ENCODE measurements at places on chromosomes 13 and 19. TPM values are rescaled to one million over a fixed set of nuclear protein-coding genes. Genes with fewer than 3 reads are reported as not detected.

GSX1 gene
- not detected for total RNA-seq

DNA sequence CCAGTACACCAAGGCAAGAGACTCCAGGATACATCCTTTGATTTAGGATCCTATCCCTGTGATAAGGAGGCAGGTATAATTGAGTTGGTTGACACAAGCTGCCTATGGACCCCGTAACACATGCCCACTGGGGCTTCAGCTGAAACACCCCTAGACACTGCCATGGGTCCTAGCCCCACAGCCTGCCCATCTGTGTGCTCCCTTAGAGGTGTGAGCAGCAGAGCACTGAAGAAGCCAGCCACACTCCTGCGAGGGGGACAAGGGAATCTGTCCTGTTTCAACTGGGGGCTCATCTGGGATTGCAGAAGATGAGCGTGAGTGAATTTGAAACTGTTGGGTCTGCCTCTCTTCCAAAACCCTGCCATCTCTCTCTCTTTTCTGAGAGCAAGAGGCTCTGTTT, 385.9 kb upstream of the SLITRK6 start:
- no peak for DNase-seq

DNA sequence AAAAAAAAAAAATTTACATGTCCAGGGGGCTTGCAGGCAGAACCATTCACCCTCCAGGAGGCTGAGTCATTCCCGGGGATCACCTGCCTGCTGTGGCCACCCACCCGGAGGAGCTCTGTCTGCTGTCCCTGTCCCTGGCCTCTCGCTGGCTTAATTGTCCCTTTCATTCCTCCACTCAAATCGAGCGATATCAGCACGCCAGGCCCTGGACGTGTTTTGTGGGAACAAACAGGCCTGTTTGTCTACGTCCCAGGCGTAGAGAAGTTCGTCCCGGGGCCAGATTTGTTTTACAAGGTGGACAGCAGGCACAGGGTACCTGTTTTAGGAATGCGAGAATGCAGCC, 21.2 kb downstream of the SULT2B1 start:
- no peak for DNase-seq

GRCh38 chr19:28330831-28331230, 882.1 kb downstream of the UQCRFS1 start:
- no peak for DNase-seq

DNA sequence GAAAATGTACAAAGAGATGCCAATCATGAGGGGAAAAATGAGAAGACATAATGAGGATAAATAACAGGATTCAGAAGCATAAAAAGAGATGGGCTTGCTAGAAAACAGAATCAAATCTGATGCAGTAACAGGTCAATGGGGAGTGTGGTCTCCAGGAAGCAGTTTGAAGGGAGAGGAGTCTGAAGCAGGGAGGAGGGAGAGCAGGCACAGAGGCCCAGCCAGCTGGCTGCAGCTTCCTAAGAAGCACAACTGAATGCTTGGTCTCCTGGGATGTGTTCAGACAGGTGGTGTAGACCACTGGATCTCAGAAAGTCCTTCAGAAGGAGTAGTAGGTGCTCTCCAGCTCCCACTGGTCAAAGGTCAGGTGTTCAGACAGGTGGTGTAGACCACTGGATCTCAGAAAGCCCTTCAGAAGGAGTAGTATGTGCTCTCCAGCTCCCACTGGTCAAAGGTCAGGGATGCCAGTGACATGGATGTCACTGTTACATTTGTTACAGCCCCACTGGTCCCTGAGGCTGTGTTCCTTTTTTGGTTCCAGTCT, 68.3 kb upstream of the UBAC2 start:
- DNase-seq, result no peak

RFXAP gene
- 1.2 TPM for total RNA-seq

DNA sequence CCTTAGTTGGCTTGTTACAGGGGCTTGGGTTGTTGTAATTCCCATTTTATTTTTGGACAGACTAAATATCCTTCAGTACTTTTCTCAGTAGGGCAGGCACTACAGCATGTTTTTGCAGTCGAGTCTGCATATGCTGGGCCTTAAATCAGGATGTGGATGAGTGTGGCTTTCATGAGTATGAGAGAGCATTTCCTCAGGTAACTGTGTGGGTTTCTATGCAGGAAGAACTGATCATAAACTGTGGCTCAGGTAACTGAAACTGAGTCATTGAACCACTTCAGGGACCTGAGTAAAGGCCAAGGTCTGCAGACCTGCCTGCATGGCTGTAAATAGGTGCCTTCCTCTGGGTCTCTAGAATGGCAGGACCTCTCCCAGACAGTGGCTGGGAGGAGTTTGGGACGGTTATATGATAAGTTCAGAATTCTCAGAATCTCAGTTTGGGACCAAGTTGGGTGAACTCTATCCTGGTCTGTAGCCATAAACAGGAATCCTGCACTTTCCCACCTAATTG, 112.1 kb downstream of the ZNF737 start:
- no peak for DNase-seq

IZUMO1 gene
- not detected for total RNA-seq

CA11 gene
- total RNA-seq, result 5.1 TPM

AP1M2 gene
- total RNA-seq, result not detected

- DNase-seq, result no peak
These were observed 253.0 kb downstream of the PCDH9 start for GRCh38 chr13:66977161-66977560.

- no peak for DNase-seq
These were observed 1.3 kb downstream of the PROZ start for GRCh38 chr13:113159701-113160100.

- DNase-seq, result peak; percentile 58
These were observed at the start of the genes MAN2B1 and WDR83 for GRCh38 chr19:12666265-12667048. MAN2B1 (minus strand) TSS chr19:12666742; CDS start chr19:12666701, 41 bp downstream. WDR83 (plus strand) TSS chr19:12666807; CDS start chr19:12669791, 2,984 bp downstream.

GRCh38 chr13:30918662-30919405, 12.8 kb downstream of the MEDAG start:
- DNase-seq, result no peak

DNA sequence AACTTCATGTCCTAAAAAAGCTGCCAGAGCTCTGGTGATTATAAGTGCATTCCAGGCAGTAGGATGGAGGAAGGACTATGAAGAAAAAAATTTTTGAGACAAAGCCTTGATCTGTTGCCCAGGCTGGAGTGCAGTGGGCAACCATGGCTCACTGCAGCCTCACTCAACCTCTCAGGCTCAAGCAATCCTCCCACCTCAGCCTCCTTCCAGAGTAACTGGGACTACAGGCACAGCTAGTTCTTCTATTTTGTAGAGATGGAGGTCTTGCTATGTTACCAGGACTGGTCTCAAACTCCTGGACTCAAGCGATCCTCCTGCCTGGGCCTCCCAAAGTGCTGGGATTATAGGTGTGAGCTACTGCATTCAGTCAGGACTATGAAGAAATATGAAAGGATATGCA, 161.2 kb downstream of the IRS2 start:
- DNase-seq, result no peak

- peak; percentile 81 for DNase-seq
These were observed 32.4 kb downstream of the RASA3 start for GRCh38 chr13:114099918-114100445.

GRCh38 chr19:48813123-48813913, 2.5 kb upstream of the BCAT2 start:
- DNase-seq, result peak; percentile 40

- DNase-seq, result no peak
These were observed 9.9 kb upstream of the RABAC1 start for GRCh38 chr19:41968751-41969595.

GRCh38 chr13:103188713-103189326, 122.6 kb upstream of the SLC10A2 start:
- DNase-seq, result peak; percentile 45

DNA sequence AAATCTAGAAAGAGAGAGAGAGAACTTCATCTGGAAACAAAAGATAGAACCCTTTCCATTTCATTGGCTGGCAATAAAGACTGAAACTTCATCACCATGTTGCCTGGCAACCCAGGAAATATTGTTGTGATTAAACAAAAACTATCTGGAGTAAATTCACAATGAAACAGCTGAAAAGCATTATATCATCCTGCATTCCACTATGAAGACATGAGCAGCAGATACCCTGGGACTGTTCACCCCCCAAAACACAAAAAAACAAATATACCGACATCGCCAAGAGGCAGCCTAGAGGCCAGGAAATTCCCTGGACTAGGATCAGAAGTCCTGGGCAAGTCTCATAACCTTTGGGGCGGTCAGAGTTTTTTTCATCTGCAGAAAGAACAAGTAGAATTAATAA, 158.3 kb downstream of the FOXO1 start:
- DNase-seq, result no peak

DNA sequence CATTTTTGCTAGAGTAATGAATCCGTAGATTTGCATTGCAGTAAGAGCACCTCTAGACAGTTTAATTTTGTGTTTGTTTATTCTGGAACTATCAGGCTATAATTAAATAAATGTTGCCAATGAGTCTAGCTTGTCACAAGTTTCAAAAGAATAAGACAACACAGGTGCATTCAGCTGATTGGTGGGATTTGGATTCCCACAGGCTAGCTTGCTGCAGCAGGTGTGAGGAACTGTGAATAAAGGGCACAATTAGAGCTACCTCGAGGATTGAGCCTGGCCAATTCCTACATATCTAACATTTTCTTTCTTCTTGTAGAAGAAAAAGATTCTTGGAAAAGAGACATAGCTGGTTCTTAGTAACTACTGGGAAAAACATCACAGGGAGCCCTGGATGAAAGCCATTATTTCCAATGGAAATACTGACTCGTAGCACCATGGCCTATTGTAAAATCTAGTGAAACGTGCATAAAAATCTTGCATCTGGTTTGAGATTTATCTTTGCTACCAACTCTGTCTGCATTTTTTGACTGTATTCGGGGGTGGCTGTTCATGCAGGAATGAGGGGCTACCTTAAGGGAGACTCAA, 360.9 kb downstream of the FGF9 start:
- DNase-seq, result no peak

LILRB2 gene
- not detected for total RNA-seq

DNA sequence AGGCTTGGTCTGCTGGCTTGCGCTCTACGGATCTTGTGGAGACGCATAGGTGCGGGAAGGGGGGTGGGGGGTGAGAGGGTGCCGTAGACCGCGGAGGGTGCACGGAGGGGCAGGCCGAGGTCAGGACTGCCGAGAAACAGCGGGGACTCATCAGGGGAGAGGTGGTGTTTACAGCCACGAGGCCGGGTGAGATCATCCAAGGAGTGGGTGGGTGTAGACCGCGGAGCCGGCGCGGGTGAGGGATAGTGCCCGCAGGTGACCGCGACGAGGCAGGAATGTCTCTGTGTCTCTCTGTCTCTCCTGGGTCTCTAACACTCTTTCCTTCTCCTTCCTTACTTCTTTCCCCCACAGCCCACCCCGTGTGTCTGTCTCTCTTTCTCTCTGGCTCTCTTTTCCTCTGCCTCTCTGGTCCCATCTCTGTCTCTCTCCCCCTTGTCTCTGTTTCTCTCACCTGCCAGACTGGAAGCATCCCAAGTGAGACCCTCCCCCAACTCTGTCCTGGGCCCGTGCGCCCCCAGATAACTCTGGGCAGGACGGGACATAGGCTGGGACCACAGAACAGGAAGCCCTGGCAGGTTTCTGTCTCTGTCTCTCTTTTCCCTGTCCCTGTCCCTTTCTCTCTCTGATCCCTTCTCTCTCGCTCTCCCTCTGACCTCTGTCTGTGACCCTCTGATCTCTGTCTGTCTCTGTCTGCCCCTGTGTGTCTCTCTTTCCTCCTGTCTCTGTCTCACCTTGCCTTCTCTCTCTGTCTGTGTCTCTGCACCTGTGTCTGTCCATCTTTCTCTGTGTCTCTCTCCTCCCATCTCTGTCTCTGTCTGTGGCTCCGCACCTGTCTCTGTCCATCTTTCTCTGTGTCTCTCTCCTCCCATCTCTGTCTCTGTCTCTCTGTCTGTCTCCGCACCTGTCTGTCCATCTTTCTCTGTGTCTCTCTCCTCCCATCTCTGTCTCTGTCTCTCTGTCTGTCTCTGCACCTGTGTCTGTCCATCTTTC, 1.8 kb upstream of the KLK4 start:
- DNase-seq, result no peak

DNA sequence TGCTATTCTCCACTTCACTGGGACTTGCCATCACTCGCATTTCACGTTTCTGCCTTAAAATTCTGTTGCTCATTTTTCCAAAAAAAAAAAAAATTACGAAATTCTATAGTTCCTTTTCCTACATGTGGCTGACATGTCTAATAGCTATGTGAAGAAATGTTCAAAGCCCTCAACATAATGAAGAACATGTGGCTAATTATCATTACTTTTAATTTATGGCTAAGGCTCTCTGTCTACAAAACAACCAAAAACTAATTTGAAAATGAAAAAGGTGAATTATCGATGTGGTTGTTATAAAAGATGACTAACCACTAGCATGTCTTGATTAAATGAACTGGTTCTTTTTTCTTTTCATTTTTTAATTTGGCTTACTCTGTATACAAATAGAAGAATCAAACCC, 940.0 kb downstream of the EFNB2 start:
- no peak for DNase-seq

- DNase-seq, result no peak
These were observed 105.3 kb downstream of the SLC10A2 start for GRCh38 chr13:102960959-102961358.

- peak; percentile 79 for DNase-seq
These were observed 65.1 kb downstream of the ZNF823 start for GRCh38 chr19:11673608-11674041.

SYCN gene
- total RNA-seq, result not detected

- DNase-seq, result no peak
These were observed 394.3 kb downstream of the PCDH17 start for GRCh38 chr13:58025821-58026220.

DNA sequence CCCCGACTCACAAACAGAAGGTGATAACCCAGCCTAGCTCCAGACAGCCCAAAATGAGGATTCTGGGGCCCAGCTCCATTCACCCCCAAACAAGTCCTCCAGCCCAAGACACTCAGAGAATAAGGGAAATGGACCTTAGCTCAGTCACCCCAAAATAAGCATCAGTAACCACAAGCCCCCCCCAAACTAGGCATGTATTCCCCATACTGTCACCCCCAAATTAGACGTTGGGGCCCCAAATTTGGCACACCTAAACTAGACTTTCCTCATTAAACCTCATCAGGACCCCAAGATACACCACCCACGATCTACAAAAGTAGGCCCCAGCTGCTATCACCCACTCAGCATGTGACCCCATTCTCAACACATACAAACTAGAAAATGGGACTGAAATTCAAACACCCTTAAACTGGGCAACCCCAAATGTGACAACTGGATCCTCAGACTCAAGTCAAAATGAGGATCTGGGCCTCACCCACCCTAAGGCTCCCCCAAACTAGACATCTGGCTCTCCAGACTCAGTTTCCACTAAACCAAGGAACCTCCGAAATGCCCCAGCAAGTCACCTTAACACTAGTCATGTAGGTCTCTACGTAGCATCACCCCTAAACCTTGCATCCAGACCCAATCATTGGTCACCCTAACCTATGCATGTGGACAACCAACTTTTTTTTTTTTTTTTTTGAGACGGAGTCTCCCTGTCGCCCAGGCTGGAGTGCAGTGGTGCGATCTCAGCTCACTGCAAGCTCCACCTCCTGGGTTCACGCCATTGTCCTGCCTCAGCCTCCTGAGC, 13.4 kb upstream of the ERFL start:
- no peak for DNase-seq

GRCh38 chr13:111202156-111202621, 87.1 kb downstream of the ARHGEF7 start:
- DNase-seq, result no peak

GRCh38 chr13:23463661-23464060, 30.2 kb upstream of the SACS start:
- no peak for DNase-seq

GRCh38 chr13:51797664-51798488, 6.1 kb downstream of the DHRS12 start:
- peak; percentile 57 for DNase-seq

NAPSA gene
- total RNA-seq, result 0.13 TPM
